ENCODE measurements at places on chromosomes 2 and 18.

- no peak for DNase-seq
These were observed 345.2 kb upstream of the SLC8A1 start for GRCh38 chr2:40797120-40797519.

DNA sequence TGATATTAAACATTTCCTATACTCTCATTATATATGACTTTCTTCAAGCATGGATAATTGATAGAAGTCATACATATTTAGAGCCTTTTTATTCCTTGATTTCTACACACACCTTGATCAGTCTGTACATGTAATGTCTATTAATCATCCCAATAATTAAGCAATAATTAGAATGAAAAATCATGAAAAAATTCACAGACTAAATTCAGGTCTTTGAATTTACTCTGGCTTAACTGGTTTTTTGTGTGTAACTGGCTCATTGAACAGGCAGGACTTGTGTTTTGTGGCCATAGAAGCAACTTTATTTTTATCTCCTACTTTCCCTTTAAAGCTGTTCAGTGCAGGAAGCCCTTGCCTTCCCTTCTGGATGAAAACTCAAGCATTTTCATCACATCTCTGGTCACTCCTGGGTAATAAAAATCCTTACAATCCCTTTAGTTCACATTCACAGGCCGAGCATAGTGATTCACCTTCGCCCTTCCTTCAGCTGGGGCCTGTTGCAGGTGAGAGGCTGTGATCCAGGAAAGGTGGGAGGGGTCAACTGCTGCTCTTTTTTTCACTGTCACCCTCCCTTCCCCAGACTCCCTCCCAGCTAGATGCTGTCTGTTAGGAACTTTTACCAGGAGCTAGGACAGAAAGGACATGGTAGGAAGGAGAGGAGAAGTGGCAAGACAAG lies 58.0 kb upstream of the ITSN2 start:
- DNase-seq, result peak; percentile 85

DNA sequence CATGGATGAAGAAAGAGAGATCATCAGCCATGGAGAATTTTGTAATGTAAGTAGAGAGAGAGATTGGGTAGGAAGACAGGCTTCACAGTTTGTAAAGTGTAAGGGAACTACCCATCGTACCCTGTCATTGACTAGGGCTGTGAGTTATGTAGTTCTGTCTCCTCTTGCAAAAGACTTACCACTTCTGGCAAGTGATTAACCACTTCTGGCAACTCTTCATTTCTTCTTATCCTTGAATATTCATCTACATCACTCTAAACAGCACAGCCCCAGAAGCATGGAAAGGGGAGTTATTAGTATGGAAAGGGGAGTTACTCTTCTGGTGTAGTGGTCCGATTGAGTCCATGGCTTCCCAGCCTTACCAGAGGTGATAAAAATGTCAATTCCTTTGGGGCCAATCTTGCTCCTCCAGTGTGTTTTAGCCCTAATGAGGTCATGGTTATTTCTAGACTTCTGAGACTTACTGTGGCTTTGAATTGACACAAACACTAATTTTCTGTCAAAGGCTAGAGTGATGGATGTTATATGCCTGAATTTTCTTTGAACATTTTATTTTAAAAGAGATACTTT lies 52.0 kb downstream of the STAT1 start:
- DNase-seq, result no peak

- DNase-seq, result no peak
These were observed 68.3 kb downstream of the NDUFA10 start for GRCh38 chr2:239956818-239957261.

DNA sequence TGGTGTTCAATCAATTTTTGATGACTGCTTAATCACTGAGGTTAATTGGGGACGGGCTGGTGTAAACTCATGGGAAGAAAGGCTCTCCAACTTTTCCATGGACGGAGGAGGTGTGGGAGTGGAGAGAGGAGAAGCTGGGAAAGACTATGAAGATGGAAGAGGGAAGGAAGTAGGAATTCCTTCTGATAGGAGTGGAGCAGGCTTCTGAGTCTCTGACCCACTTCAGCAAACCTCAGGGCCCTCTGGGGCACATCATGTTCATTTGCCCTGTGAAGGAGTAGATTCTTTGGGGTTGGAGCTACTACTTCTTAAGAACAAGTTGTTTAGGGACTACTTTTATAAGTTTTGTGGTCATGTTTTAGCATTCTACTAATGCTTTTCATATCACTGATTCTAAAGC lies 87.0 kb upstream of the MAP4K3 start:
- no peak for DNase-seq

- DNase-seq, result no peak
These were observed 60.1 kb upstream of the TPO start for GRCh38 chr2:1353124-1353523.

GRCh38 chr2:225773148-225773547 lies 373.6 kb downstream of the NYAP2 start:
- DNase-seq, result no peak

GRCh38 chr2:39730276-39730675 lies 48.8 kb downstream of the THUMPD2 start:
- DNase-seq, result no peak

Data from islet precursor cell (in vitro differentiated cells).